ENCODE measurements at places on chromosomes 2 and 18. TPM values are rescaled to one million over a fixed set of nuclear protein-coding genes. Genes with fewer than 3 reads are reported as not detected.

GRCh38 chr2:199219551-199219950 lies 238.2 kb downstream of the SATB2 start:
- no peaks in the 10 kb centered on the region for H3K36me3 ChIP-seq
- H3K4me3 ChIP-seq = no peak overlapping the region

GRCh38 chr18:13465124-13465446 lies 246.5 kb downstream of the LDLRAD4 start:
- H3K27ac ChIP-seq = peak overlapping the region; percentile 47
- peaks cover 30% of the 10 kb centered on the region for H3K4me1 ChIP-seq
- H3K36me3 ChIP-seq = no peaks in the 10 kb centered on the region

- no peaks in the 10 kb centered on the region for H3K36me3 ChIP-seq
- H3K27me3 ChIP-seq = no peaks in the 10 kb centered on the region
- DNase-seq = no peak
Measured at GRCh38 chr2:236855176-236855865, 230.4 kb upstream of the COPS8 start.

GRCh38 chr2:9364791-9365497 lies 58.4 kb downstream of the ITGB1BP1 start:
- H3K36me3 ChIP-seq = peaks cover 69% of the 10 kb centered on the region
- DNase-seq = no peak
- H3K4me3 ChIP-seq = no peak overlapping the region
- H3K4me1 ChIP-seq = no peaks in the 10 kb centered on the region

GRCh38 chr2:128302011-128302743 lies 16.5 kb downstream of the HS6ST1 start:
- H3K36me3 ChIP-seq = no peaks in the 10 kb centered on the region
- DNase-seq = no peak
- no peak overlapping the region for H3K27ac ChIP-seq
- H3K4me1 ChIP-seq = peaks cover 59% of the 10 kb centered on the region
- H3K27me3 ChIP-seq = no peaks in the 10 kb centered on the region

DNA sequence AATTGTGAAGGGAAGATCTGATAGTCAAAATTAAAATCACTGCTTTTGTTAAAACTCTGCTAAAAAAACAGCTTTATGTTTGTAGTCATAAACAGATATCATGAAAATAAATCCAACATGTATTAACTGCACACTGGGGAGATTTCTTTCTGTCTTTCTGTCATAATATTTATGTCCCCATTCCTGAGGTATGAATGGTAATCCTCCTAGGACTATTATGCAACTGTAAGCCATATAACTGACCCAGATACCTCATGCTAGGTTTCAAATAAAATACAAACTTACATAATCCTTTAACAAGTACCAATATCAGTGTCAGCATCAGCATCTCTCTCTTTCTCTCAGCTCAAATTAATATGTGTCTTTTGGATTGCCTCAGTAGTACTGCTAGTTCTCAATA lies 18.2 kb downstream of the IFIH1 start:
- no peak overlapping the region for H3K4me3 ChIP-seq
- H3K27ac ChIP-seq = no peak overlapping the region
- no peak for DNase-seq
- no peaks in the 10 kb centered on the region for H3K27me3 ChIP-seq
- H3K4me1 ChIP-seq = no peaks in the 10 kb centered on the region

Gene HRH4
- 2.0 TPM for total RNA-seq

DNA sequence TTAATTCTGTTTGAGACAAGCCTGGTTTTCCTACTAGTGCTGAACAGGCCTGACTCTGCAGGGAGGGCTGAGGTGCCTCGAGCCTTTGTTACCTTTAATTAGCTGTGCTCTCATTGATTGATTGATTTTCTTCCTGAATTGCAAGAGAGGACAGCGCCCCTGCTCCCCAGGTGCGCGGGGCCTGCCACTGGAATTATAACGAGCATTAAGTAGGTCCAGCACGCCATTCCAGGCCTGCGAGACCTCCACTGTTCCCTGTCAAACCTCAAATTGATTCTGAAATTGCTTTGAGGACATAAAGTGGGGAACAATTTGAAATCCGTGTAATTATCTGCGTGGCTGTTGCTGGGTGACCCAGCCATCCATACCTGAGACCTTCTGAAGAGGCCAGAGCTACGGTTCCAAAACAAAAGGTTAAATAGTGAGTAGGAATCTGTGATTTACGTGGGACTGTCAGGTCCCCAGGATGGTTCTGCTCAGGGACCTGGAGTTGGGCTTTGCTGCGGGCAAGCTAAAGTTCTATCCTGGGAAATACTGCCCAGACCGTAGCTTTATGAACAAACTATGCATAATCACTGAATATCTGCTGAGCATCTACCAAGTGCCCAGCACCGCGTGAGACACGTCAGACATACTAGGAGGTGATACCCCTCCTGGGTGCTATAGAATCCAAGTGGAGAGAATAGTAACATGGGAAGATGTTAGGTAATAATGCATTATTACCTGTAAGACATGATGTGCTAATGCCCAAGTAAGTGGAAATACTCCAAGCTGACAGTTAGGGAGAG lies 104.1 kb downstream of the ZBTB7C start:
- H3K4me1 ChIP-seq = peaks cover 8% of the 10 kb centered on the region
- no peak overlapping the region for H3K4me3 ChIP-seq
- no peak for DNase-seq
- no peak overlapping the region for H3K27ac ChIP-seq
- H3K27me3 ChIP-seq = no peaks in the 10 kb centered on the region

DNA sequence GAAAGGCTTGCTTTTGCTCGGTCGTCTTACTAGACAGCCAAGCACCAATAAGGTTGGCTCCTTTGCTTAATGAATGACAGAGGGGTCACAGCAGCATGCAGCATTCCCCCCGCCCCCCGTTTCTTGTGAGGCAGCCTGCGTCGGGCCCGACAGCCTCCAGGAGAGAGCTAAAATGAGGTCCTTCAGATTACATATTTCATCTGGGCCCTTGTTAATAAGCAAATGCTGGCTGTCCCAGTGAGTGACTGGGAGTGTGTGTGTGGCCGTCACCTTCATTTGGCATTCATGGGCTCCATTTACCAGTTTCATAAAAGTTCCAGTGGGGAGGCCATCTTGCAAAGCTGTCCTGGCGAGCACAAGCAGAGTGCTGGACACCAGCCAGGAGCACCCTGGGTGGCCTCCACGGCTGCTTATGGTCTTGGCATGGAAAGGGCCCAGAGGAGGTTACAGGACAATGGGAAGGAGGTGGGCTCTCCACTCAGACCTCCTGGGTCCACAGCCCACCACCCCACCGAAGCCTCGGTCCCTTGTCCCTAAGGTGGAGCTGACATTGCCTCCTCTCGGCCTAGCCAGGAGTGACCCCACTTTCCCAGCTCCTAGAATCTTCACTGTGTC lies 37.2 kb downstream of the ODC1 start:
- peaks cover 60% of the 10 kb centered on the region for H3K4me1 ChIP-seq
- H3K27me3 ChIP-seq = no peaks in the 10 kb centered on the region
- no peak overlapping the region for H3K4me3 ChIP-seq
- H3K36me3 ChIP-seq = peaks cover 4% of the 10 kb centered on the region
- no peak overlapping the region for H3K27ac ChIP-seq

Gene CPO
- not detected for total RNA-seq

Measured in lower lobe of right lung (tissue), 2 donors.